Heart right ventricle (tissue), 16 donors: ENCODE measurements at places on chromosomes 1 and 21.
A peak's percentile ranks its signal among the peaks of the same experiment; 100 is the strongest.

GRCh38 chr1:178684111-178684510 is 40.9 kb upstream of the RALGPS2 start:
- DNase-seq: no peak

- DNase-seq: no peak
Measured at GRCh38 chr1:152735648-152736047, 22.2 kb upstream of the KPRP start.

DNA sequence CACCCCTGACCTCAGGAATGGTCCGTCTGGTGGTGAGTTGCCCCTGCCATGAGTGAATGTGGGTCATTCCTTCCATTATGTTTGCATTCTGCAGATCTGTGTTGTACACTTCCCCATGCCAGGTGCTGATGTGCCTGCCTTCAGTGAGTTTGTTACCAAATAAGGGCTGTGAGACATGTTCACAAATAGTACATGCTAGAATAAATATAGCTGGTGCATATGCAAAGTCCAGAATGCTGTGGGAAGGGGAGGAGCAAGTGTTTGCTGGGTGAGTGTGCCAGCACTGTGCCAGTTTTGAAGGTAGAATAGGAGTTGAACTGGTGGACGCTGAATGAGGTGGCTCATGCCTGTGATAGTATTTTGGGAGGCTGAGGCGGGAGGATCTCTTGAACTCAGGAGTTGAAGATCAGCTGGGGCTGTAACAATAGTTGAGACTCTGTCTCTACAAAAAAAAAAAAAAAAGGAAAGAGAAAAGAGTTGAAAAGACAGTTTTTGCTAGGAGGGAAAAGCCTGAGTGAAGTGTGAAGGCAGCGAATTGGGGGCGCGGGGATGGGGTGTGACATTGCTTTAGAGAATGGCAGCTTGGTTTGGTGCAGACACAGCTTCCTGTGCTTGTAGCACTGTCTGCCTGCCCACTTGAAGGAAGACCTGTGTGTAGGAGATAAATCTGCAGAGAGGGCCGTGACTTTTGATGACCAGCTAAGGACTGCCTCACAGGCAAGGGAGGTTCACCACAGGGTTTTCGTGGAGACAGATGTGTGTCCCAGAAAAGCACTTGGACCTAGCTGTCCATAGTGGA is 61.1 kb downstream of the LGR6 start:
- no peak for DNase-seq

DNA sequence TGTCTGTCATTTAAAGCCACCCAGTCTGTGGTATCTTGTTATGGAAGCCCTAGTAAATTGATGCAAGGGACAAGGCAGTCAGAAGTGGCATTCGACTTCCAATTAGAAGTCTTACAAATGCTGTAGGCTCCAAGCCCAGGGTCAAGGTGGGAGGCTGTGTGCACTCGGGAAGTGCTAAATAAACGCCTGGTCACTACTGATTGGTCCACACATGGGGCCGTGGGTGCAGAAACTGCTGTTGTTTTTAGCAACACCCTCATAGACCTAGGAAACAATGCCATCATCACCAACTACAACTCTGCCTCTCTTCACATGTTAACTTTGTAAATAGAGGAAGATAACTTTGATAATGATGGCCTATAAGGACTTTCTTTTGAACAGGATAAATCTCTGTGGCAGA is 20.2 kb upstream of the ZBTB21 start:
- DNase-seq: no peak

DNA sequence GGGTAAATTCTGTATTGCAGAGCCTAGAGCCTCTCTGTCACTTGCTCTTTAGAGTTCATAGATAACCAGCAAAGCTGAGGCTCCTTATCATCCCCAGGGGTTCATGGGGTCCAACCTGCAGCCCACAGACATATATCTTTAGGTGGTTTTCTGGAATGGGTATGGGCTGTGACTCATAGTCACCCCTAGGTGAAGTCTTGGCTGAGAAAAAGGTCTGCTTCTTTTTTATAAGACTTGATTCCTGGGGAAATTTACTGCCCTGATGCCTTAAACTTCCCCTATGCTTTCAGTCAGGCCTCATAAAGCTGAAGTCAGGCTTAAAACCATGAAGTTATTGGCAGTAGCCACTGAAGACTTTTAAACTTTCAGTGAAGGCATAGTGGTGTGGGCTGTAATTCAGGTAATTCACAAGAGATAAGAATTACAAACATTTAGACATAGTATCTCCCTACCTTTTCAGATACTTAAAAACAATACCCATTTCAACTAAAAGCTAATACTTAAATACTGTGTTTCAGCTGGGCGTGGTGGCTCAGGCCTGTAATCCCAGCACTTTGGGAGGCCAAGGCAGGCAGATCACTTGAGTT is 46.8 kb downstream of the MACO1 start:
- no peak for DNase-seq

DNA sequence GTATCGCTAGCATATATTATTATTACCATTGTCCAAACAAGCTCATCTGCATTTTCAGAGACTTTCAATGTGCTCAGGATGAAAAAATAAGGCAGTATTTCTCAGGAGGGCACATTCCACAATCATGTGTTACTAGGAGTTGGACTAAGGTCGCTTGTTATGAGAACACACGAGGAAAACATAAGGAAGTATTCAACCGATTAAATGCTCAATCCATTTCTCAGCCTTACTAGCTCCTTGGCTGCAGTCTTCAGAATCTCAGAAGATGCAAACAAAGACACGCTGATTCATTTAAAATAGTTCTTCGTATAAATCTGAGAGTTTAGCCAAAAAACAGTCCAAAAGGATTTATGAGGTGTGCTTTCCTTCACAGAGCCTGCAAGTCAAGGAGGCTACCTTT is 82.0 kb upstream of the JAK1 start:
- DNase-seq: no peak

DNA sequence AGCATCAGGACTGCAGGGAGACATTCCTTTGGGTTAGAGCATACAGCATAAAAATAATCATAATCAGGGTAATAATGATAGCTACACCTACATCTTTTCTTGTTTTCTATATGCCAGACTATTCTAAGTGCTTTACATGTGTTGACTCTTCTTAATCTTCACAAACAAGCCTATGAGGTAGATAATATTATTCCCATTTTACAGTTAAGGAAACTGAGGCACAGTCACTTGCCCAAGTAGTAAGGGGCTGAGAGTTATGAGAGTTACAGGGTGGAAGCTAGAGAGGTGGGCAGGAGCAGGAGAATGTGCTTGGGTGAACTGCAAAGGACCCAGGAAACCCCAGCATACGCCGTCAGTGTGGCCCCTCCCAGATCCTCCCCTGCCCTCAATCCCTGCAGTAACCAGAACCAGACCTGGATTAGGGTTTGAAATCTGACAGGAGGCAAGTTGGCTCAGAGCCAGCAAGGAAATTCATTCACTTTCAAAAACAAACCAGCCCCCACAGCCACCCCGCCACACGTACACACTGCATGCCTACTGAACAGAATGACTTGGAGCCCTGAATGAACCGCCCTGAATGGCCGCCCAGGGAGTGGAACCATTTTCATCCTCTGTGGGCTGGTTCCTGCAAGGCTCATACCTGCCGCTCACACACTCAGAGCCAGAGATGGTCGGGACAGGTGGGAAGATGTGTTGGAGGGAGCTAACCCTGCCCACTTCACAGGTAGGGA is 126.1 kb downstream of the TRABD2B start:
- DNase-seq: no peak

GRCh38 chr1:233170741-233171140 is 124.8 kb downstream of the PCNX2 start:
- no peak for DNase-seq

DNA sequence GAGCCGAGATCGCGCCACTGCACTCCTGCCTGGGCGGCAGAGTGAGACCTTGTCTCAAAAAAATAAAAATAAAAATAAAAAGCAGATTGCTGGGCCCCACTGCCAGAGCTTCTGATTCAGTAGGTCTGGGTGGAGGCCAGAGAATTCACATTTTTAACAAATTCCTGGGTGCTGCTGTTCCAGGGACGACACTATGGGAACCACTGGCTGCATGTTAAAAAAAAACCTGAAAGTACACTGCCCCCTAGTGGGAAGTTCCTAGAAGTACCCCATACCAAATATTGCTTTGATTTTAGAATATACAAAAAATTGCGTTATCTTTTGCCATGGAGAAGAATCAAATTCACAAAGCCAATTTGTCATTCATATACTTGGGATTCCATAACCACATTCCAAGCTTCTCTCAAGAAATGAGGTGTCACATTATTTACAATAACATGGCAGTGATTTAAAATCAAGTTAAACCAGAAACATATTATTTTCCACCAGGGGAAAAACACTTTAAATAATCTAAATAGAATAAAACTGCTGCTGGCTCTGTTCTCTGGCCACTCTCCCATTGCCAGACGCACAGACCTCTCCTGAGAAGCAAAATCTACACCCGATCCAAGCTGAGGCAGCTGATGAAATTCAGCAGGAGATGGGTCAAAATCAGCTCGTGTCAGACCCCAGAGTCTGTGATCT is 27.4 kb downstream of the SYF2 start:
- no peak for DNase-seq

GRCh38 chr1:220631238-220631815 is 58.8 kb upstream of the C1orf115 start:
- no peak for DNase-seq

DNA sequence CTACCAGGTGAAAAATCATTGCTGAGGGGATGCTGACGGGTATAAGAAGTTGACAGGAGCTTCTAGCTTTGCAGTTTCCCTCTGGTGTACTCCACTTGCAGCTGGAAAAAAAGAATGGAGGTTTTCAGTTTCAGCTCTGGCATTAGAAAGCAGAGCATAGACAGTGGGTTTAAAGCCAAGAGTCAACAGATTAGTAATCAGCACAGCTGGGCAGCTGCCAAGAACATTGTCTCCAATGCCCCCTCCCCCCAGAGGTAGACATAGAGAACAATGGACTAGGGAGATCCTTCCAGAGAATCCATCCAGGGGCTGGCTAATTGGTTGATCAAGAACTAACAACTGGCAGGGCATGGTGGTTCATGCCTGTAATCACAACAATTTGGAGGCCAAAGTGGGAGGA is 10.1 kb upstream of the ZBTB8B start:
- DNase-seq: peak; percentile 23

DNA sequence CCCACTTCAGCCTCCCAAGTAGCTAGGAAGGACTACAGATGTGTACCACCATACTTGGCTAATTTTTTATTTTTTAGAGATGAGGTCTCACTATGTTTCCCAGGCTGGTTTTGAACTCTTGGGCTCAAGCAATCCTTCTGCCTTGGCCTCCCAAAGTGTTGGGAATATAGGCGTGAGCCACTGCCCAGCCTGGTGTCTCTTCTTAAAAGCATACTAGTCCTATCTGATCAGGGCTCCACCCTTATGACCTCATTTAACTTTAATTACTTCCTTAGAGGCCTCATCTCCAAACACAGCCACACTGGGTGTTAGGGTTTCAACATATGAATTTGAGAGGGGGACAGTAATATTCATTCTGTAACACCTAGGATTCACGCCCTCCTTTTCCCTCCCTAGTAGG is 130.9 kb downstream of the GLIS1 start:
- no peak for DNase-seq

DNA sequence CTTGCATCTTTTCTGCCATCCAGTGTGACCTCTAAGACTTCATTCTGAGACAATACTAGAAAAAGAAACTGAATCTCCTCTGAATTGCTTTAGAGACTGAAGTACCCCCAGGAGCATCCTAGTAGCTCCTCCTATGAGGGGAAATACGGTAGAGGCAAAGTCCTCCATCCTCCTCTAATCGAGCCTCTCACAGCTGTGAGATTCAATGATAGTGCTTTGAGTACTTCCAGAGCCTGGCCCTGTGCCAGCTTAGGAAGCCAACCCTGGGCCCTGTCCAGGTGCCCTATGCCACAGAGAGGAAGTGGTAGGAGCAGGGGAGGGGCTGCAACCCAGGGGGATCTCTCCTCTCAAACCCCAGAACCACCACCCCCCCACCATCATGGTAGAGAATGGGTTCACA is 10.7 kb downstream of the RORC start:
- DNase-seq: no peak

- DNase-seq: no peak
Measured at GRCh38 chr1:230937371-230937770, 41.3 kb downstream of the TTC13 start.

- no peak for DNase-seq
Measured at GRCh38 chr1:152367436-152367835, 7.6 kb upstream of the FLG2 start.

DNA sequence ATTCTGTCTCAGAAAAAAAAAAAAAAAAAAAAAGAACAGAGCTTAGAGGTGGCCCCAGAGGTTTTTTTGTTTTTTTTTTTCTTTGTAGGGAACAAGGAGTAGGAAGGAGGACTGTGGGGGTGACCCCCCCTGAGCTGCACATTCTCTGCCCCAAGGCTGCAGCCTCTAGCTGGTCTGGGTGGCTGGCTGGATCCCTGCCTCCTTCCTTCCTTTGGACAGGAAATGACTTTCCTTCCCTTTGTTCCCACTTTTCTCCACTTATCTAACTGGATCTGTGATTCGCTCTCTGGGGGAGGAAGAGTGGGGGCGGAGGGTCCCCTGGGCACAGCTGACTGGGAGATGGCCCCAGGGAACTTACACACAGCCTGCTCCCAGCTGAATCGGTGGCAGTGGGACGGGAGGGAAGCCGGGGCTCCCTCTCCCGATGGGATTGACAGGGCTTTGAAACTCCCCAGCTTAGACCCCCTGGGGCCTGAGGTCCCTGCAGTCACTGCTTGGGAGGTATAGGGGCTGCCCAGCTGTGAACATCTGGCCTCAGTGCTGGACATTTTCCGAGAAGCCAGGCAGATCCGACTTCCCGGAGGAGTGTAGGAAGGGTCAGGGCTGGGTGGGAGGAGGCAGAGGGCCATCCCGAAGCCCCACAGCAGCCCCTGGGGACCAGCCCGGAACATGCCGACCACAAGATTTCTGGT is 2.1 kb downstream of the FBLIM1 start:
- peak; percentile 73 for DNase-seq

DNA sequence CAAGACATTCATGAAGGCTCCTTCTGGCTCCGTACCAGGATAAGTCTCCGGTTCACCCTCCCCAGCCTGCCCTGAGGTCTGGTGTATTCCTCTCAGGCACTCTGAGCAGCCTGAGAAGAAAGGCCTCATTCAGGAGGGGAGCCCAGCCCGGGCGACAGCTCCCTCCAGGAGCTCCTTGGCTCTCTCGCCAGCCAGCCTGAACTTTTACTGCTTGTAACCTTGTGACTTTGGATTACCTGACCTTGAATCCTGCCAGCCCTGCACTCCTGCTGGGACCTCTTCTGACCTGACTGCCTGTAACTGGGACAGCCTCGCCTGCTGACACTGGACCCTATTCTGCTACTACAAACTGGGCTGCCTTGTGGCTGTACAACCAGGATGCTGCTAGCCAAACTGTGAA is 65.8 kb downstream of the CD34 start:
- no peak for DNase-seq

DNA sequence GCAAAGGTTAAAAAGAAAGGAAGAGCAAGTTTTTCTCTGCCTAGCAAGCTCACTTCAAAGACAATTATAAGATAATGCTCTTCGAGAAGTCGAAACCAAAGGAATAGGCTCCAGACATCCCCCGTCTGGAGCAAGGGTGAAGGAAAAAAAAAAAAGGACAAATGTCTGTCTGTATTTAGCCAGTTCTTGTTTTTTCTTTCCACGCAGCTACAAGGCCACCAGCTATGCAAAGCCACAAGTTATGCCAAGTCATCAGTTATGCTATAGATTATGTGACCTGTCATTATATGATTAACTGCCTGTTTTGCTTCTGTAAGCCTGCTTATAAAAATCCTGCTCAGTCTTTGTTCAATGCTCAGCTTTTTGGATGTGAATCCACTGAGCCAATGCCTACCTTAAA is 2.4 kb upstream of the THEM5 start:
- DNase-seq: no peak

GRCh38 chr1:212975111-212975918 is 25.0 kb downstream of the VASH2 start:
- no peak for DNase-seq

- DNase-seq: no peak
Measured at GRCh38 chr1:46410156-46411009, 16.3 kb downstream of the FAAH start.

- no peak for DNase-seq
Measured at GRCh38 chr1:7284839-7285435, 486.2 kb upstream of the VAMP3 start.
